ENCODE measurements at places on chromosomes 12 and 14. TPM values are rescaled to one million over a fixed set of nuclear protein-coding genes. Genes with fewer than 3 reads are reported as not detected.

EIF2B1 gene
- 59.8 TPM for total RNA-seq

KRAS gene
- total RNA-seq = 46.3 TPM

PXMP2 gene
- 17.8 TPM for total RNA-seq

MUCL1 gene
- total RNA-seq = not detected

KERA gene
- total RNA-seq = not detected

CPM gene
- total RNA-seq = 1.2 TPM

RPGRIP1 gene
- total RNA-seq = 0.59 TPM

SPX gene
- 0.57 TPM for total RNA-seq

ENDOU gene
- not detected for total RNA-seq

KRT80 gene
- not detected for total RNA-seq

KRT77 gene
- total RNA-seq = not detected

DNA sequence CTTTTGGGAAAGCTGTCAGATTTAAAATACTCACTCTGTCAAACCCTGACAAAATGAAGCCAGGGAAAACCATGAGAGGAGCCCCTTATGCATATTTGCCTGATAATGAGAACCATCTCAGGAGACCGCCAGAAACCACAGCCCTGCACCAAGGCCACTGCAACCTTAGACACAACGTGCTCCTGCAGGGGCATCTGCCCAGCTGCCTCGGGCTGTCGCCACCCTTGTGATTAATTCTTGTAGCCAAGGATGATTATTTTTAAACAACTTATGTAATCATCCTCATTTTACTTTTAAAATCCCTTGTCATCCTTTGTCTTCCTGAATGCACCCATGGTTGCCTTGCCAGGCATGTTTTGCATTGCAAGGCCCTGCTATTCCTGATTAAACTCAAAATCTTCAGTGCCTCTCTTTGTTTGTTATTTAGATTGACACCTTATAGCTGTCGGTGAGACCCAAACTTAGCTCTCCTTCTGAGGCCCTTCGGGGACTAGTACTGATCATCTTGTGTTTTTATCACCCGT is 766.4 kb upstream of the TMEM132C start:
- DNase-seq = no peak

GRCh38 chr12:94560431-94561221 is 89.7 kb downstream of the TMCC3 start:
- peak; percentile 95 for DNase-seq

DNA sequence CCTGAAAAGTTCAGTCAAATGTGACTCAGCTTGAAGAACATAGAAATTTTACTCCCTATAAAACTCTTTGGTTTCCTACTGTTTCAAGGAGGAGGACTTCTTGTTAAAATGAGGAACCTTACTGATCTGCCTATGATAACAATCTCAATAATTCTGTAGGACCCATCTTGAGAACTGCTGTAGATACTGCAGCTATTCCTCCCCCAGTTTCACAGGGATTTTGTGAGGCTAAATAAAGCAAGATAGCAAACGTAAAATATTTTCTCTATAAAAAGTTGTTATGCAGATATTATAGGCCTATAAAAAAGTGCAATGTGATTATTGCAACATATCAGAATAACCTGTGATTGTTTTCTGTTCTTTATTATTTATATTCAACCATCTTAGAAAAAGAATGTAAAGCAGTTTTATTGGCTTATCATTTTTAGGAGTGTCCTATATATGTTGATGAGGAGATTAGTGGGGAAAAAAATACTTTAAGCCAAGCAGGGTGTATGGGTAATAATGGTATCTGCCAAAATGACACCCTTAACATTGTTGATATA is 12.1 kb downstream of the CLEC14A start:
- no peak for DNase-seq

DNA sequence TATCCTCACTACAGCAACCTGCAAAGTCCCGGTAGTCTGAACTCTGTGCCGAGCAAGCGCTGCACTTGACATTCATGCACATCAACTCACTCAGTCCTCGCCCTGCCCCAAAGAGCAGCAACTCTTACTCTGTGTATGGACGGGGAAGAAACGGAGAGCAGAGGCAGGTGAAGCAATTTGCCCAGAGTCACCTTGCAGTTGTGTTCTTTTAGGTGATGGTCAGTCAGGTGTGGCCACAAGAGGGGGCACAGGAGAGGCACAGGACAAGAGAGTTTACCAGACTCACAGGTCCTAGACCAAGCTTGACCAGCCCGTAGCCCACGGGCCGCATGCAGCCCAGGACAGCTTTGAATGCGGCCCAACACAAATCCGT is 39.1 kb downstream of the TSPAN11 start:
- peak; percentile 81 for DNase-seq

- DNase-seq = no peak
Observed at GRCh38 chr14:78440356-78440894, 270.3 kb downstream of the NRXN3 start.

DNA sequence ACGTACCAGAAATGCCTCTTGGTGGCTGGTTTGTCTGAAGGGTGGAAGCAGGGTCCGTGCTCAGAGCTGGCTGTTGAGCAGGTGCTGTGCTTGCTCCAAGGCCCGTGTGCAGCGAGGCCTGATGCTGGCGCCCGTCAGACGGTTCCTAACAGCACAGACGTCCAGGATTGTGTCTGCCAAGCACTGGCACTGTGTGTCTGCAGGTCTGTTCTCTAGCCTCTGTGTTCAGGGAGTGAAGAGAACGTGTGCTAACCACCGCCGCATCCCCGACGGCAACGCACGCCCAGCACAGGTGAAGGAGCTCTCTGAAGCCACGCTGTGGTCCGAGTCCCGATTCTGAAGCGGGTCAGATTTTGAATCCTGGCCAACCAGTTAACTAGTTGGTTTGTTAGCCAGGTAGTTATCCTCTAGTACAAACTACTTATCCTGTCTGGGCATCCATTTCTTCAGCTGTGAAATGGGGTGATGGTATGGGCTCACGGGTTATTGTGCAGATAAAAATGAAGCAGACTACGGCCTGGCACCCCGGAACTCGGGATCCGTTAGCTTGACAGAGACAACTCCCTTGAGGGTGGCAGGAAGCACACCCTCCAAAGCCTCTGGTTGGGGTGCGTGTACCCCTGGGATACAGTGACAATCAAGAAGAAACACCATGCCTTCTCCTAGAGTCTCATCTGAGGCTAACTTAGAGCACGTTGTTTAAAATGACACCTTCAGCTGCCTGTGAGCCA is 18.6 kb upstream of the TDRD9 start:
- DNase-seq = no peak

DNA sequence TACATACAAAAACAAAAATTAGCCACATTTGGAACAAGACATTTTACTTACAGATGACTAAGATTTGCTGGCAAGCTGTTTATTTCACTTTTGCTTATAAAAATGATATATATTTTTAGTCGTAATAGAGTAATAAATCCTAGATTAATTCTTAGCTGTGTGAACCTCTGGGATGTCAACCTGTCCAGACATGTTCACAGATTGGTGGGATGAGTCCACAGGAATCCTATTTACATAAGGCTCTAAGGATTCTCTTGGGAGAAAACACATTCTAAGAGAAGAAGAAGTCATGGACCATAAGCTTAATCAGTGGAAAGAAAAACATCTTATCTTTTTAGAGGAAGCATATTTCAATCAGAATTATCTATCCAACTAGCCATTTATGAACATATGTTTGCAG is 797.4 kb downstream of the C12orf50 start:
- DNase-seq = no peak

GRCh38 chr14:101087614-101088394 is 184.3 kb upstream of the RTL1 start:
- peak; percentile 29 for DNase-seq

DNA sequence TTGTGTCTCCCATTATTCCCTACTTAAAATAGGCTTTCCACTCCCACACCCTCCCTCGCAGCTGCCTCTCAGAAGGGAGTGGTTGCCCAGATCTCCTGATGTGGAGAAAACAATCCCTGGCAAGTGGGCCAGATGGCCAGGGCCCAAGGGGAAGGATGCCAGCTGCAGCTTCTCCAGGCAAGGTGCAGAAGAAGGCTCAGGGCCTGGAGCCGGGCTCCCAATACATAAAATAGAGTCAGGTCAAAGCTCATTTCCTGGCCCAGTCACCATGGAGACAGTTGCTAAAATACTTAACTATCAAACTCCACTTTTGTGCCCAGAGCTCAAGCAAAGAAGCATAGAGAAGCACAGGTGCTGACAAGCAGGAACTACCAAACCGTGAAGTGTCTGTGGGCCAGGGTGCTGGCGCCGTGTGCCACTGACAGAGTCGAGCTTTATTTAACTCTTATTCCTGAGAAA is 45.7 kb upstream of the ITPR2 start:
- DNase-seq = no peak

DNA sequence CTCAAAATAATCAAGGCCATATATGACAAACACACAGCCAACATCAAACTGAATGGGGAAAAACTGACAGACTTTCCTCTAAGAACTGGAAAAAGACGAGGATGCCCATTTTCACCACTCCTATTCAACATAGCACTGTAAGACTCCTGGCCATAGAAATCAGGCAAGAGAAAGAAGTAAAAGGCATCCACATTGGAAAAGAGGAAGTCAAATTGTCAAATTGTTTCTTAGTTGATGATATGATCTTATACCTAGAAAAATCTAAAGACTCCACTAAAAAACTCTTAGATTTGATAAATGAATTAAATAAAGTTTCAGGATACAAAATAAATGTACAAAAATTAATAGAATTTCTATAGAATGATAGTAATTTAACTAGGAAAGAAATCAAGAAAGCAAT is 11.2 kb downstream of the OR8S1 start:
- DNase-seq = no peak

DNA sequence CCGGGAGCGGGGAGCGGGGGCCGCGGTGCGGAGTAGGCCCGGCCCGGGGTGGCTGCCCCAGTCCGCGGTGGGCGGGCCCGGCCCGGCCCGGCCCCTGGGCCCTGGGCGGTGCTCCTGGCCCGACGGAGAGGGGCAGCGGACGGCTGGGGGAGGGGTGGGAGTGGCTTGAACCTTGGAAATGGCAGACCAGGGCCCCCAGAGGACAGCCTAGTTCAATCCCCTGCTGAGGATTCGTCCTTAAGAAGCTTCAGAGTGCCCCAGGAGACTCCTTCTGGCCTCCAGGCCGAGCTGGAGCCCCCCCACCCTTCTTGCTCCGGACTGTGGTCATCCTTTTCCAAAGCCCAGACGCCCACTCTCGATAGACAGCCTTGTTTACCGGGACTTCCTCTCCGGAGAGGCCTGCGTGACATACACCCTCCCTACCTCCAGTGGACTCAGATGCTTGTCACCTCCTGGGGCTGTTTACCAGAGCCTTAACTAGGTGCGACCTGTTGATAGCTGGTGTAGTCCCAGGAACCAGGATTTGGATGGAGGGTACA is 458 bp downstream of the KHNYN start:
- peak; percentile 79 for DNase-seq

DNA sequence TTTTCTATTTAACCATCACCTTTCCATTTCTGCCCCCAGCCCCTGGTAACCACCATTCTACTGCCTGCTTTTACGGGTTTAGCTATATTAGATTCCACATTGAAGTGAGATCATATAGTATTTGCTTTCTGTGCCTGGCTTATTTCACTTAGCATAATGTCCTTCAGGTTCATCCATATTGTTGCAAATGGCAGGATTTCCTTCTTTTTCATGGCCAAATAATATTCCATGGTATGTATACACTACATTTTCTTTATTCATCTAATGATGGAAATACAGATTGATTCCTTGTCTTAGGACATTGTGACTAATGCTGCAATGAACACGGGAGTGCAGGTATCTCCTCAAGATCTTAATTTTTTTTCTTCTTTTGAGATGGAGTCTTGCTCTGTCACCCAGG is 202.2 kb downstream of the APAF1 start:
- no peak for DNase-seq

GRCh38 chr12:104134882-104135281 is 3.1 kb downstream of the NFYB start:
- DNase-seq = no peak

DNA sequence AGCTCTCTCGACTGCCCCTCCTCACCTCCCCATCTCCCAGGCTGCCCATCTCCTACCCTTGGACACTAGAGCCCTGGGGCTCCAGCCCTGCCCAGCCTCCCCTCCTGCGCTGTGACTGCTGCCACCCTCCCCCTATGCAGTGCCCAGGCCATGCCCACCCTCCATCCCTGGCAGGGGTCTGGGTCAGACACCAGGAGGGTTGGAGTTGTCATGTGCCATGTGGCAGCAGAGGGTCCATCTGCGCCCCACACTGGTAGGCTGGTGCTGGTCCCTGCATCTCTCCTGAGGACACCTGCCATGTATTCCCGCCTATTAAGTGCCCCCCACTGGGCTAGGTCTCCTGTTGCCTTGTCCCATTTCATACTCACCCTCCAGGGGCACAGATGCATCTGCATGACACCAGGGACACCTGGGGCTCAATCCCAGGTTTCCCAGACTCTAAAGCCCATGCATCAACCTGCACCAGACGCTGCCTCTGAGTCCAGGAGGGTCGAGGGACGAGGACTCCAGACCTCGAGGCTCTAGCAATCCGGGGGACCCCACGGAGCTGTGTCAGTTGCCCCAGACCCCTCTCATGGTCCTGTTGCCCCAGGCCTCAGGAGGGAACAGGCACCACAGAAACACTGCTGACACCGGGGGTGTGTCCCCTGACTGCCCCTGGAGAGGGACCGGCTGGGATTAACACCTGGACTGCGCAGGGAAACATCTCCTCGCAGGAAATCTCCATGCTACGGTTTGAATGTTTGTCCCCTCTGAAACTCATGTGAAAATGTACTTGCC is 23.4 kb upstream of the SFSWAP start:
- DNase-seq = peak; percentile 35

DNA sequence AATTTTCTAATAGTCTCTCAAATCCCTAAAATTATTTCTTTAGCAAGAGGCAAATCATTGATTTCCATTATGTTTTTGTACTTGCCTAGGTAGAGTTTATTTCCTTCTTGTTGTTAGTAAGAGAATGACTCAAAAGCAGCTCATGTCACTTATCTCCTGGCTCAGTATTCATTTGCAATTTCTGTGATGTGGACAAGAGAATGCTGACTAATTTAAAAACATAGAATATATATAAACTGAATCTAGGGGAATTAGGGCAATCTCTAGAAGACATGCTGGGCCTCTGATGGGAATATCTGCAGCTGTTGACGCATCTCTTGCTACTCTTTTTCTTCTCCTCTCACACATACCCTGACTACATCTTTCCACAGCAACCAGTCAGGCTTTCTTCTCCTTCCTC is 130.8 kb upstream of the PRKD1 start:
- DNase-seq = no peak

DNA sequence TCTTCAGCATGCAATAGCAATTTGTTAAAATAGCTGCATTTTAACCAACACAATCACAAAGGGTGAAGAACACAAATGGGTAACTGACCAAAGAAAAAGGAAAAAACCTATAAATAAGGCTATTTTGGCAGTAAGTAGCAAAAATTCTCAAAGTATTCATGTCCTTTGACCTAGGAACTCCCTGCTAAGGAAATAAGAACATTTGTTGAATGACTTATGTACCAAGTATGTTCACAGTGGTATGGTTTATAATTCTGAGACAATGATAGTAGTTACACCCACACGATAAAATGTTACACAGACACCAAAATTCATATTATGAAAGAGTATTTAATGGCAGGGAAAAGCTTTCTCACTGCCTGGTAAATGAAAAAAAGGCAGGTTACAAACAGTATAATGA is 16.9 kb downstream of the CCDC88C start:
- no peak for DNase-seq

All from H9 (cell line).